ENCODE measurements at places on chromosomes 13 and 19. TPM values are rescaled to one million over a fixed set of nuclear protein-coding genes. Genes with fewer than 3 reads are reported as not detected.

The RNF225 gene
- 0.35 TPM for total RNA-seq

The KIR2DL1 gene
- total RNA-seq: not detected

The ZNF606 gene
- total RNA-seq: 15.1 TPM

The KLK4 gene
- not detected for total RNA-seq

The DZIP1 gene
- 0.14 TPM for total RNA-seq

The ZNF101 gene
- total RNA-seq: 121 TPM

The INSL3 gene
- total RNA-seq: 7.4 TPM

The ZNF850 gene
- total RNA-seq: 9.6 TPM

The TMC4 gene
- total RNA-seq: 3.6 TPM

The SBSN gene
- not detected for total RNA-seq
